PC-9 (cell line): ENCODE measurements at places on chromosomes 7 and 10. TPM values are rescaled to one million over a fixed set of nuclear protein-coding genes. Genes with fewer than 3 reads are reported as not detected.

DNA sequence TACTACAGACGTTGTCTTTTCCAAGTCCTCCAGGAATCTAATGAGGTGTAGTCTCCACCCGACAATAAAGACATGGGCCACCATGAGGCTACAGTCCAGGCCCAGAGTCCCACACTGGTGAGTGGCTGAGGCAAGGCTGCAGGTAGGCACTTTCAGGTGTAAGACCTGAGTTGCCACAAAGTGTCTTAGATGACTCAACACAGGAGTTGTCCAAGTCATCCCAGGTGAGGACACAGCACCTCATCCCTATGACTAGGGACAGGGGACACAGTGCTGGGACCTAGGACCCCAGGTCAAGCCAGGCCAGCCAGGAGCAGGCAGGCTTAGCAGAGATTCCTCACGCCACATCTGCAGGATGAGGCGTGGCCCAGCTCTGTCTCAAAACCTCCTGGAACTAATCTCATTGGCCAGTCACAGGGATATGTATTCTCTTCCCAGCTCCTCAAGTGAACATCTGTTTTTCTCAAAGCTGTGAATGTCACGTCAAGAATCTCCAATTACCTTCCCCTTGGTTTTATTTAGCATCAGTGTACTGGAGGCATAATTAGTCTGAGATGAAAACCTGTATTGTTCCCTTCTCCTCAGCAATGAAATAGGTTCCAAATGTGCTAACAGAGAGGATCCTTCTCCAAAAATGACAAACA is 254.6 kb downstream of the GRID1 start:
- DNase-seq: no peak

GRCh38 chr7:69608878-69609277 is 10.6 kb downstream of the AUTS2 start:
- no peak for DNase-seq

- DNase-seq: no peak
Observed at GRCh38 chr10:96666741-96667140, 53.6 kb downstream of the PIK3AP1 start.

DNA sequence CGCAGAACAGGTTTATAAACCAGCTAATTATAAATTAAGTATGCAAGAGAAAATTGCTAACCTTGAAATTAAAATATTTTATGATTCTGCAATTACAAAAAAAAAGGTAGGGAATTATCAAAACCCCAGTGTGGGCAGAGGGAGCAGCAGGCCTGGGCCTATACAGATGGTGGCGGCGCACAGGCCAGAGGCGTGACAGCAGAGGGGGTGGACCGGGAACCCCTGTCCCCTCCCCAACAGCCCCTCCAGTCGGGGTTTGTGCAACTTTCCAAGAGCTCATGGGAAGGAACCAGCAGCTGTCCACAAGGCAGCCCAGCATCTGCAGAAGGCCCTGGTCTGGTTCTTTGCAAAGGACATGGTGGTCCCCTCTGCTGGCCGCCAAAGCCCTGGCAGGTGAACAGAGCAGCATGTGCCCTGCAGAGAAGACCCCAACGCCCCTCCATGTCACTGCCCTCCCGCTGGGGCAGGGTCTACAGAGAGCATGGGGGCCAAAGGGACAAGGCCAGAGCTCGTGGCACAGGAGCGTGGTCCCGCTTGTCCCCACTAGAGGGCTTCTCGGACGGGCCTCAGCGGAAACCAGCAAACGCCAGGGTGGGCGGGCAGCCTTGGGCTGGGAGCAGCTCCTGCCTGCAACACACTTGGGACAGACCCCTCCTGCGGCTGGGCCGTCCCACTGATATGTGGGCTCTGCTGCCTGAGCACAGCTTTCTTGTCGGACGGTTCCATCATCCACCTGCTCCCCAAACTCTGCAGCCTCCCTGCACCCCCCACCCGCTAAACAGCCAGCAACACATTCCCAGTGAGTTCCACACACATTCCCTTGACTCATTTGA is 75.1 kb downstream of the EBF3 start:
- no peak for DNase-seq

PLEKHS1 gene
- 2.9 and 4.9 TPM in 2 replicates for total RNA-seq

- DNase-seq: no peak
Observed at GRCh38 chr10:53088961-53089360, 316.4 kb upstream of the MBL2 start.

DNA sequence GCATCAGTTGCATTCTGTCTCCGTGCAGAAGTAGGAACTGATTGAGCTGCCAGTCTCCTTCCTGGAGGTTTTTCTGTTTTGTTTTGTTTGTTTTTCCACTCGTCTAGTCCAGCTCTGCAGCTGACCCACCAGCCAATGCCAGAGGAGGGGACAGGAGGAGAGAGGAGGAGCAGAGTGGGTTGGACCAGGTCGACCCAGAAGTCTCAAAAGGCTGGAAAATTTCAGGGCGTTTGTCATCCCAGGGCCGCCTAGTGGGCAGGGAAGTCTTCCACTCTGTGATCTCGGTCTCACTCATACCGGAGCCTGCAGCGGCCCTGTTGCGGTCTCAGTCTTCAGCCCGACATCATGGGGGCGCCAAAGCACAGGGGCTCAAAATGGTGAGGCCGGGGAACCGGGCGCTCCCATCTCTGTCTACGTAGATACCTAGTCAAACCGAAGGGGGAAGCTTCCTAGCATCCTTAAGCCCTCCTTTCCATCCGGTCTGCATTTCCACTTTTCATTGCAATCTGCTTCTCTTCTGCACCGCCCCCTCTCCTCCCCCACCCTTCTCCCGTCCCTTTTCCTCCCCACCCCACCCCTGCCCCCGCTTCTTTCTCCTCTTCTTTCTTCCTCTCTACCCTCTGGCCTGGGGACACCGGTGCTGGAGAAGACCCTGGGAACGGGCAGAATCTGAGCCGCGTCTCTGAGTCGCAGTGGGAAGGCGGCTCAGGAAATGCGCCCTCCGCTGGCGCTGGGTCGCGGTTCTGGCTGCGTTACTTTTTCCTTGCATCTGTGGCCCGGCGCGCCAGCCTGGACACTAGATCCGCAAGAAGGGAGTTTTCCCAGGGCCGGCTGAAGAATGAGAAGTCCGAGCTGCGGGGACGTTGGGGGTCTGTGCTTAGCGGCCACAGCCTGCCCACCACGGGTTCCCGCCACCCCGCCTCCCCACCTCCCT is 16.2 kb upstream of the PAX2 start:
- DNase-seq: no peak

GRCh38 chr7:37045681-37046179 is 321.4 kb upstream of the AOAH start:
- no peak for DNase-seq

DNA sequence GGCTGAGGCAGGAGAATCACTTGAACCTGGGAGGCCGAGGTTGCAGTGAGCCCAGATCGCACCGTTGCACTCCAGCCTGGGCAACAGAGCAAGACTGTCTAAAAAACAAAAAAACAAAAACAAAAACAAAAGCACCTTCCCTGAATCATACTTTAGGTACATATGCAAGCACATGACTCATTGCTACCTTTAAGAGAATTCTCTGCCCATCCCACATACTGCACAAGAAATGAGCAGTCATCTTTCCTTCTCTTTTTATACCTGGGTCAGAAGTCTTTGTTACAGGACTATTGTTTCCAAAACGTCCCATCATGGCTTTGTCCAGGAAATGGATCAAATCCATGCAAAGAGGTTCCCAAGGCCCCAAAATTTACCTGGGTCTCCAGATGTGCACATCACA is 21.5 kb upstream of the AKR1B10 start:
- peak; percentile 78 for DNase-seq

DNA sequence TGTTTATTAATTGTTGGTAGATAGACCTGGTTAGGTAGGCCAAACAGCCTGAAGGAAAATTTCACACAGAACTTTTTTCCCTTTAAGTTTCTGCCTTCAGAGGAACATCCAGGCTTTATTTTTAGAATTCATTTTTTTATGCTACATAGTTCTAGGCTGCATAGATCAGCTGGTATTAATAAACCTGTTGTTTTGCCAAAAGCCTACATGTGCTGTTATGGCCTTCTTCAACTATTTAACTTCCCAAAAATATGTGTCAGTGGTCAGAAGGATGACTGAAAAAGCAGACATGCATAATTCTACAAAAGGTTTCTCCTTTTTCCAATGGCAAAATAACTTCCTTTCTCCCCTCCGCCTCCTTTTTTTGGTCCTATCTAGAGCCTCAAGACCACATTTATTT is 303.0 kb upstream of the DKK1 start:
- DNase-seq: no peak

DNA sequence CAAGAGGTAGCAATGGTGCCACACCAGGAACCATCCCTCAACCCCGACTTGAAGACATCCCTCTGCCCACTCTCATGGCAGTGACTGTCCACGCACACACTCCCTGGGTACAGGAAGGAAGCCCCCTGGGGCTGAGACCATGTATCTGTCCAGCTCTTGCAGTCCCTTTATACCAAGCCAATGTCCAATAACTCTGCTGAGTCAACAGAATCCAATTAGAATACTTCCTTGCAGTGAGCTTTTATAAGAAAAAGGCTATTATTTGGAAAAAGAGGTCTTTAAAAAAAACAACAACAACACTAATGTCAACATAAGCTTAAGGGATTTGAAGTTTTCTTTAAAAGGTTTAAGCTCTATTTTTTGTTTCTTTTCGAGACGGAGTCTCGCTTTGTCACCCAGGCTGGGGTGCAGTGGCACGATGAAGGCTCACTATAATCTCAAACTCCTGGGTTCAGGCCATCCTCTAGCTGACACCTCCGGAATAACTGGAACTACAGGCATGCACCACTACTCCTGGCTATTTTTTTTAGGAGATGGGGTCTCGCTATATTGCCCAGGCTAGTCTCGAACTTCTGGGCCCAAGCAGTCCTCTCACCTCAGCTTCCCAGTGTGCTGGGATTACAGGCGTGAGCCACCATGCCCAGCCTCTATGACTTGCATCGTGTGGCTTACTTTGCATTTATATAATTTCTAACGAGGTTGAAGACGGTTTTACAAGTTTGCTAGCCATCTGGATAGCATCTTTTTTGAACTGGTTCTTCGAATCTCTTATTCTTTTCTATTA is 7.5 kb downstream of the BNIP3 start:
- DNase-seq: no peak

SVIL gene
- 166 and 171 TPM in 2 replicates for total RNA-seq

DNA sequence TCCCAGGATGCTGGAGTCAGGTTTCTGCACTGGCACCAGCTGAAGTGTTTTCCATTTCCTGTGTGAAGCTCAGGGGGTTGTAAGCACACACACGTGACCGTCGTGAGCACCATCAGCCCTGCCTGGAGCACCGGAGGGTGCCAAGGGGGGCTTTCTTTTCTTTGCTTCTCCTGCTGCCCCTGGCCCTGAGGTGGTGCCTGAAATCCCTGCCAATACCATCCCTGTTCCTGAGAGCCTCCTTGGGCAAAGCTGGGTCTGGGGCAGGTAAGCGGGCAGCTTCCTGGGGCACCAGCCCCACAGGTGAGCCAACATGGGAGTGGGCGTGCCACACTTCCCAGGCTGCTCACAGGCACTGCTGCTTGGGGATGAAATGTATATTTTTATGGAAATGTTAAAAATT is 593.6 kb downstream of the DNAJB6 start:
- no peak for DNase-seq

FANK1 gene
- total RNA-seq: 21.4 and 24.7 TPM in 2 replicates

DNA sequence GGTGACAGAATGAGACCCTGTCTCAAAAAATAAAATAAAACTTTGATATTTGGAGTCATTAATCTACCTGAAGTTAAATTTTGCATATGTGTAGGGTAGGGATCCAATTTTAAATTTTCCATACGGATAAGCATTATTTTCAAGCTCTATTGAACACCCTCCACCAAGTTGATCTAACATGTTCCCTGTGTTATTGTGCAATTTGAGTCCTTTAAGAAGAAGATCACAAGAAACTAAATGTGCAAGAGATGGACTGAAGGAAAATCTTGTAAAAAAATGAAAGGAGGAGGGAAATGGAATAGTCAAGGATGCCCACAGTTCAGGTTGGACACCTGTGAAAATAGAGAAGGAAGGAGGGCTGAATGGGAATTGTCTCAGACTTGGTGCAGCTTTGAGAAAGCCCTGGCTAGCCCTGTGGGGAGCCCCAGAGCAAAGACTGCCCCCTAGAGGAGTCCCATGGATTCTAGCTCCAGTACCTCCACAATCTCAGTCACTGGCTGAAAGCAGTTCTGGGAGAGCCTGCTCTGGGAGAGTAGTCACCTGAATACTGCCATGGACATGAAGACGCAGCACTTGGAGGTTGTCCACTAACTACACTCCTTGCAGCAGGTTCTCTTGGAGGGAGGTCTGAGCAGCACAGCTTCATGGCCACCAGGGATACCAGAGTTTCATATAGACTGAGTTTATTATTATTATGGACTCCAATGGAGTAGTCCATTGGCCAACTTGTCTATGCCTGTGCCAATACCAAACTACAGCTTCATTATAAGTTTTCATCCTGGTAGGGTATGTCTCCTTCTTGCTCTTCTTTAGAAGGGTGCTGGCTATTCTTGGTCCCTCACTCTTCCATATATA is 5.7 kb upstream of the TIAL1 start:
- DNase-seq: no peak

DNA sequence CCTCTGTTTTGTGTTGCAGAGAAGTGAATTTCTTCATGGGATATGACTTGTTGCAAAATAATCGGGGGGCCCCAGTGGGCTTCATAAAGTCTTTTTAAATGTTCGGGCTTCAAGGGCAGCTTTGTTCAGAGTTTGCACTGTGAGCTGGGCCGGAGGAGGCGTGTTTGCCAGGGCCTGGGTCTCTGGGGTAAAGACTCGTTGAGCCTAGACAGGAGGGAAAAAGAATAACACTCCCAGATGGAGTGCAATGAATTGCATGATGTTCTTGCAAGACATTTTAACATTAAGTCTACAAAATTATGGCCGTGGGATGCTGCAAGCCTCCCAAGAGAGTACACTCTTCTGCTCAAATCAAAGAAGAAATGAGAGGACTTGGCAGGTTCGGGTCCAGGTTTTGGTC is 23.6 kb downstream of the BMPER start:
- DNase-seq: no peak

DNA sequence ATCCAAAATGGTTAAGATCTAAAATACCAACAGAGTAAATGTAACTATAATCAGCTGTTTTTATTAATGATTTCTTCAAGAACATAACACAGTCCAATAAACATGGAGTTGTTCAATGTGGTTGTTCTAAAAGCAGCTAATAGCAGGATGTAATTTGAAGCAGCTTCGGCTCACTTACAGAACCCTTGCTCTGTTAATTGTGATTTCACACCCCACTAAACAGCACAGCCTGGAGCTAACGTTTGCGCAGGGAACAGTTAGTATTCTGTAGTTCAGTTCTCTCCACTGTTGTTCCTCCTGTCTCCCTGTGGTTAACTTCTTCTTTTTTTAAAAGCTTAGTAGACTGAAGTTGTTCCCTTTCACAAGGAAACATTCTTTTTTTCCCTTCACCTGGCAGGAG is 104.0 kb downstream of the GRM3 start:
- no peak for DNase-seq

- DNase-seq: no peak
Observed at GRCh38 chr7:73681031-73681430, 2.2 kb downstream of the DNAJC30 start.

DNA sequence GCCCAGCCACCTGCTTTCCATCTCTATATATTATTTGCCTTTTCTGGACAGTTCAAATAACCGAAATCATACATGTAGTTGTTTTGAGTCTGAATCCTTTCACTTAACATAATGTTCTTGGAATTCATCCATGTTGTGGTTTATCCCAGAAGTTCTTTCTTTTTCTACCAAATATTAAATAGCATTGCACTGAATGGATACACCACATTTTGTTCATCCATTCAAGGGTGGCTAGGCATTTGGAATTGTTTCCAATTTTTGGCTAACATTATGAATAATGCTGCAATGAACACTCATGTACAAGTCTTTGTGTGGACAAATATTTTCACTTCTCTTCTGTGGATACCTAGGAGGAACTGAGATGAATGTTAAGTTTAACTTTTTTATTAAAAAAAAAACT is 18.0 kb downstream of the DNAJC1 start:
- no peak for DNase-seq

- DNase-seq: no peak
Observed at GRCh38 chr10:119715628-119716505, 10.0 kb upstream of the INPP5F start.

GRCh38 chr10:25839683-25840082 is 94.3 kb upstream of the MYO3A start:
- DNase-seq: no peak
